ENCODE measurements at places on chromosomes 7 and 10.

DNA sequence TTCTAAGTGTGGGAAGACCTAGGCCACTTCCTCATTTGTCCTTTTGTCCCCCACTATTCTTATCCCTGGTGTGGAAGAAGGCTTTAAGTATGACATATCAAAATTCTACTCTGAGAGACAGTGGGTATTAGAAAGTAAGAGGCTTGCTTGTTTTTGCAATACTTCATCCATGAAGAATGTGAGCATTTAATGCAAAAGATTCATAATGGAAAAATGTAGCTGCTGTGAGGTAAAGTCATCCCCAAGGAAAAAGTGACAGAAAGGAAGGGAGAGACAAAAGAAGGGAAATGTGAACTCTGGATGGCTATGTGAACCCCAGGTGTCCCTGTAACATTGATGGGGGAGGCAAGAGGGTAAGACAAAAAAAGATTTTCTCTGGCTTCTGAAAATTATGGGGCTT lies 607.5 kb downstream of the SORCS1 start:
- no peak for DNase-seq

DNA sequence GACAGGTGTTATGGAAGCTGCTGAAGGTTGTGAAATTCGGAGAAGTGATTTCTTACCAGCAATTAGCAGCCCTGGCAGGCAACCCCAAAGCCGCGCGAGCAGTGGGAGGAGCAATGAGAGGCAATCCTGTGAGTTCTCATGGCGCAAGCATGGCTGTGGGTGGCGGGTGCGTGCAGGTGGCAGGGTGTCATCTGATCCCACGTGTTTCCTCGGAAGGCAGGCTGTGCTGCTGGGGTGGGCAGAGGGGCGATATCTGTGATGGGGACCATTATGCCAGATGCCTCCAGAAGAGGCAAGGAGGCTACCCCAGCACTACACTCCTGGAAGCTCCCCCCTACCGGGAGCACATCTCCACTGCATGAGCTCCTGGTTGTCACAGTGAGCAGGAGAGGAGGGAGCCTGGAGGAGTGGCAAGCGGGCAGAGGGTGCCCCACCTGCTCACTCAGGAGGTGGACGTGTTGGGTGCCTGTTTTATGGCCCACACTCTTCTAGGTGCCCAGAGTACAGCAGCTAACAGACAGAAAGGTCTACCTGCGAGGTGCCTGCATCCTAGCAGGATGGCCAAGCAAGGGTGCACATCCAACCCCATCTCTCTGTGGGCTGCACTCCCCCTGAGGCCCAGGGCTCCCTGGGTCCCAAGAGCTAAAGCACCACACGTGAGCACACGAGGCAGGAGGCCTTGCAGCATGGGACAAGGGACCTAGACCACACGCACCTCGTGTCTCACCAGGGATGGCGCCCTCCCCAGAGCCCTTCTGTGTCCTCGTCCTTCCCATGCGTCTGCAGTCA lies 204.7 kb downstream of the EBF3 start:
- no peak for DNase-seq

- DNase-seq = no peak
These were observed 96.8 kb downstream of the INPP5A start for GRCh38 chr10:132634241-132634946.

DNA sequence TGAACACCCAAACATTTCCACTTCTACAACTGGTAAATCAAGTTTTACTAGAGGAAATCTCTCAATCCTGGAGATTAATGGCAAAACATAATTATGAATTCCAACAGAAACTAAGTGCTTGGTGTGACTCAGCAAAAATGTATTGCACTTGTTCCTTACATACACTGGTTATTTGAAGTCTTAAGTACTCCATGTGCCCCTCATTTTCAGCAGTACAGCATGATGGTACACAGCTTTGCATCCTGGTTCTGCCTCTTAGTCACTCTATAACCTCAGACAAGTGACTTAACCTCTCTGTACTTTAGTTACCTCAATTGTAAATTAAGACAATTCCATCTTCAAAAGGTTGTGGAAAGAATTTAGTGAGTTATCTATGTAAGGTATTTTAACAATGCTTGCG lies 12.9 kb downstream of the SLC16A12 start:
- no peak for DNase-seq

- DNase-seq = no peak
These were observed 1.3 kb upstream of the FZD8 start for GRCh38 chr10:35643151-35644049.

DNA sequence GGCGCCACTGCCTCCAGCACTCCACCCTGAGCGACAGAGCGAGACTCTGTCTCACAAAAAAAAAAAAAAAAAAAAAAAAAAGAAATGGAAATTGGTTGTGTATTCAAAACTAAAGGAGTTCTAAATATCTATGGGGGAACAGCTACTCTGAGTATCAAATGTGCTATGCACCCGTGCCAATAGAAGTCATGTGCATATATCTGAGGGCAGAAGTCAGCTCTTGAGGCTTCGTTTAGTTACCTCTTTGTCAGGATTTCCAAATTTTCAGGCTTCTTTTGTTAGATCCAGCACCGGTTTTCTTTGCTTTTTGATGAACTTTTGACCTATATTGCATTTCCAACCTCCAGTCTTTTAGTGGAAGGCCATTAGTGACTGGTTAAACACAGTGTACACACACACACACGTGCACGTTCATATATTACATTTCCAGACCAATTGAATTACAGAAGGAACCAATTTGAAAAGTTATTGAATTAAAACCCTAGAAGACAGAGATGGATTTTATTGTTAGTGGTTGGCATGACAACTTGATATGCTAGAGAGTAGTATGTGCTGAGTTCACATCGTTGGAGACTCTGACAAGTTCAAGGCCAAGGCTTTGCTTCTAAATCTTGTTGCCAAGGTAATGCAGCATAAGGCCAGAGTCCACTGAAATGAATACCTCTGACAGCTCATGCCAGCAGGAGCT lies 33.1 kb upstream of the ADD3 start:
- DNase-seq = no peak

- DNase-seq = no peak
These were observed 326.9 kb upstream of the NPSR1 start for GRCh38 chr7:34331102-34331501.

GRCh38 chr10:77405771-77406241 lies 231.8 kb downstream of the KCNMA1 start:
- DNase-seq = no peak

DNA sequence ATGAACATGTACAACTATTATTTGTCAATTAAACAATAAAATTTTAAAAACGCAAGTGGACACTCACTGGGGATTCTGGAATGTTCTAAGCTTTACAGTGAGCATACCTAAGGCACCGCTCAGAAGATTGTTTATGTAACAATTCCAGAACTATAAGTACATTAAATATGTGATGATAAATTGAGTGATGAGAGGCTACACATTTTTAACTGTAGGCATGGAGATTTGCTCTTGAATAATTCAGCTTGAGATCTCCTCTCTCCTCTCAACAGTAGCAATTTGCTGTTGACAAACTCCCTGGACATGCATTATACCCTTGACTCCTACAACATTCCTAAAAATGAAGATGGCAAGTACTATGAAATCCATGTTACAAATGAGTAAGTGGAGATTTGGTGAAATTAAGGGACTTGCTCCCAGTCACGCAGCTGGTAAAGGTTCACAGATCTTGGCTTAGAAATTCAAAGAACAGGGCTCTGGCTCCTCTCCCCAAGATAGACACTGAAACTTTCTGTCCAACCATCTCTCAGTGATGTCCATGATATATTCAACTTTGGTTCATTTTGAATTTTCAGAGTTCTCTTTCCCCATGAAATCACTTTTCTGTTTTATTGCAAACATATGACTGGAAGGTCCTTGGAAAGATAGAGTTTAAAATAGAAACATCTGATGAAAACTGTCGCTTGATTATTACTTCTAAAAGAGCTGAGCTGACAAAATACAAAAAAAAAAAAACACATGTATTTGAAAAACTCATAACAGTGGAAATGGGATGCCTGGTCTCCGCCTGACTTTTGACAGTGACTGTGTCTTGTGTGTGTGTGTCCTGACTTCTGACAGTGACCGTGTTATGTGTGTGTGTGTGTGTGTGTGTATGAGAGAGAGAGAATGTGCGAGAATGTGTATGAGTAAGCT lies 488.3 kb downstream of the TNS3 start:
- no peak for DNase-seq

GRCh38 chr7:23211589-23211988 lies 29.7 kb downstream of the NUP42 start:
- DNase-seq = no peak

DNA sequence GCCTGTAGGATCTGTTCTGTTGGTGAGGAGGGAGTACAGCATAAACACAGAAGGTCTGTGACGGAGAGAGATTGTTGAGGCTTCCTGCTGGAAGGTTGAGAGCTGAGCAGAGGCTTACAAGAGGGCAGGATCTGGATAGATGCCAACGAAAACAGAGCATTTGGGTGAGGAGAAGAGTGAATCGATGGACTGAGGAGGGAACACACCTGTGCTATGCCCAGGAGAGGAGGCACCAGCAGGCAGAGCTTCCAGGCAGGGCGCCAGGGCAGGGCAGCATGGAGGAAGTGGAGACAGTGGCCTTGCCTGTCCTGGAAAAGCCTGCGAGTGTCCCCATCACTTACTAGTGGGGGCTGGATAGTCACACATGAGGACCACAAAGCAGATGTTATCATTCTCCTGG lies 282.9 kb downstream of the PAXIP1 start:
- no peak for DNase-seq

- no peak for DNase-seq
These were observed 64.2 kb upstream of the SVIL start for GRCh38 chr10:29698773-29699490.

DNA sequence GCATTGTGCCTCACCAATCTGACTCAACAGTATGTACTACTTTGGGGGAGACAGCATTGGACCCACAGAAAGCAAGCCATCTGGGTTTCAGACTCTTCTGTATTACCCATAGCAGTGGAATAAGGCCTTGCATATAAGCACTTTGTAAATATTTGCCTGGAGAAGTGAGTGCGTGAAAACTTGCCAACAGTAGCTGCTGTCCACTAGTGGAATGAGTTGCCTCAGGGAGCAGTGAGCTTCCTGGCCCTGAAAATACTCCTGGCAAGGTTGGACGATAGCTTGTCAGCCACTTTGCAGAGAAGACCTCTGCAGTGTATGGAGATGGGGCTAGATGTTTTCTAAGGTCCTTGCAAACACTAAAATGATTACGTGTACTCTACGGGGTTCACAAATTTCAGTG lies 21.6 kb downstream of the GARS1 start:
- DNase-seq = no peak

- DNase-seq = no peak
These were observed 504.4 kb downstream of the INHBA start for GRCh38 chr7:41198502-41198901.

GRCh38 chr10:16909271-16909767 lies 92.1 kb upstream of the RSU1 start:
- no peak for DNase-seq

GRCh38 chr7:130379921-130380860 lies at the start of gene CPA1:
Gene CPA1, plus strand, starts transcription at chr7:130380494. Its CDS starts 27 bp downstream, at chr7:130380521.
- no peak for DNase-seq

GRCh38 chr7:99943641-99944496 lies 14.4 kb upstream of the GJC3 start:
- DNase-seq = no peak

DNA sequence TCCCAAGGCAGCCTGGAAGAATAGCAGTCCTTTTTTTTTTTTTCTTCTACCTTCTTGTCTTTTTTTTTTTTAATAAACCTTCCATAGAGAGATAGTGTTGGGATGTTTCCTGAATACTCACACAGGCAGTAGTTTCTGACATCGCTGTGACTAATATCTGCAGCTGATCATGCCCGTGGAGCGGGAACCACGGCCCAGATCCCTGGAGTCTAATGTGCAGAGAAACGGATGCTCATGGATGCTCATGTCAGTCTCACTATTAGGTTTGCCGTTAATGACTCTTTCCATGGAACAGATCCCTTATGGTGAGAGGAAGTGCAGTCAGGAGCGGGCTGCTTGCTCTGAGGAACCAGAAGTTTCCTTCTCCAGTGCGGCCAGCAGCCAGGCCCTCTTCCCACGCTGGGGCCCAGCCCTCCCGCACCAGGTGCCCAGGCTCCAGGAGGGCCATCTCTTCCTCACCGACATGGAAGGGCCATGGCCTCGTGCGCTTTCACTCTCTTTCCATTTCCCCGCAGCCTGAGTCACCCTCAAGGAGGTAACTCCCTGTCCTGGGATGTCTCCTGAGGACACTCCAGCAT lies 132.5 kb downstream of the WDR37 start:
- no peak for DNase-seq

GRCh38 chr10:22481687-22482539 lies 136.6 kb downstream of the SPAG6 start:
- DNase-seq = no peak

GRCh38 chr10:33616956-33617355 lies 282.5 kb upstream of the NRP1 start:
- DNase-seq = no peak

DNA sequence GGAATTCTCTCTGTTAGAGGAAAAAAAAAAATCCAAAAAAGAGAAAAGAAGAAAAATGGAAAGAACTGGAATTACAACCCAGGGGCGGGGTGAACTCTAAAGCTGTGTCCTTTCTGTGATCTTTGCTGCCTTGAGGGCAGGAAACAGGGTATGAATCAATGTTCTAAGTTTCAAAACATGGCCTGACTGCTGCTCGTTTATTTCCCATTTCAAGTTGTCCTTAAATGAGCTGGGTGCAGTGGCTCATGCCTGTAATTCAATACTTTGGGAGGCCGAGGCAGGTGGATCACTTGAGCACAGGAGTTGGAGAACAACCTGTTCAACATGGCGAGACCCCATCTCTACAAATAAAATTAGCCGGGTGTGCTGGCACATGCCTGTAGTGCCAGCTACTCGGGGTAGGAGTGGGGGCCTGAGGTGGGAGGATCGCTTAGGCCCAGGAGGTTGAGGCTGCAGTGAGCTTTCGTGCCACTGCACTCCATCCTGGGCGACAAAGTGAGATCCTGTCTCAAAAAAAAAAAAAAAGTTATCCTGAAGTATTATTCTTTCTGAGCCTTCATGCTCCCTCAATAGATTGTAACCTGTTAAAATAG lies 24.7 kb upstream of the TFAM start:
- no peak for DNase-seq

DNA sequence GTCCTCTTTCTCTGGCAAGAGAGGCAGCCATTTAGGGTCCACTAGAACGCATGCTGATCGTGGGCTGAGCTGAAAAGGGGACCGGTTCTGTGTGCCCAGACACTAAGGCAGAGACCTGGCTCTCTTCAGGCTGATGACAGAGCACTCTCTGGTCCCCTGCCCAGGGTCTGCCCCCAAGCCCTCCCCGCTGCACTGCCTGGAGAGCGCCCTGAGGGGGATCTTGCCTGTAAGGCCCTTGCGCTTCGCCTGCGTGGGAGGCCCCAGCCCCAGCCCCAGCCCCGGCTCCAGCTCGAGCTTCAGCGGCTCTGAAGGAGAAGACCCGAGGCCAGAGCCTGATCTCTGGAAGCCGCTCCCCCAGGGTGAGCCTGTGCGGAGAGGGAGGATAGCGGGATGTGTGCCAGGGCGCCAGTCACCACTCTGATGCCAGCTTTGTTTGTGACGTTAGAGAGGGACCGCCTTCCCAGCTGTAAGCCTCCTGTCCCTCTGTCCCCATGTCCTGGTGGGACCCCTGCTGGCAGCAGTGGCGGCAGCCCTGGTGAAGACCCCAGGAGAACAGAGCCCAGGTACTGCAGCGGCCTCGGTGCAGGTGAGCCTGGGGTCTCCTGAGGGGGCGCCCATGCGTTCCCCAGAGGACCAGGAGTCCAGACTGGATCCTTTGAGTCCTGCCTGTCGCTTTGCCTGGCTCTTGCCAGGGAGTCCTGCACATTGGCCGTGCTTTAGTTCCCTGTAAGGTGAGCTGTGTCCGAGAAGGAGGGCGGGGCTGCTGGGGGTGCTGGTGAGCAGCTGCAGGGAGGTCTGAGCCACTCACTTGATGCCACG lies 43.2 kb downstream of the ZNF467 start:
- no peak for DNase-seq

GRCh38 chr7:91344911-91345310 lies 80.7 kb downstream of the FZD1 start:
- no peak for DNase-seq

GRCh38 chr10:65313406-65313805 lies 1612.4 kb upstream of the LRRTM3 start:
- DNase-seq = no peak

All from activated T-helper 1 cell treated with Interleukin-2 at 50 U/mL for 16 hours (primary cell).